CD4-positive, CD25-positive, alpha-beta regulatory T cell (primary cell): ENCODE measurements at places on chromosomes 13 and 19. TPM values are rescaled to one million over a fixed set of nuclear protein-coding genes. Genes with fewer than 3 reads are reported as not detected.

DNA sequence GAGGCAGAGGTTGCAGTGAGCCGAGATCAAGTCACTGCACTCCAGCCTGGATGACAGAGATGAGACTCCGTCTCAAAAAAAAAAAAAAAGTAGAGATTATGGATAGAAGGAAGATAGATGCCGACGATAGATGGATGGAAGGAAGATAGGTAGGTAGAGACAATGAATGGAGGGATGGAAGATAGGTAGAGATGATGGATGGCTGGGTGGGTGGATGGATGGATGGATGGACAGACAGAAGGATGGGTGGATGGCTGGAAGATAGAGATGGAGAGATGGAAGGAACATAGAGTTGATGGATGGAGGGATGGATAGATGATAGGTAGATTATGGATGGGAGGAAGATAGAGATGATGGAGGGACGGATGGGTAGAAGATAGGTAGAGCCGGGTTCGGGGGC, 18.5 kb upstream of the USE1 start:
- DNase-seq = no peak

DNA sequence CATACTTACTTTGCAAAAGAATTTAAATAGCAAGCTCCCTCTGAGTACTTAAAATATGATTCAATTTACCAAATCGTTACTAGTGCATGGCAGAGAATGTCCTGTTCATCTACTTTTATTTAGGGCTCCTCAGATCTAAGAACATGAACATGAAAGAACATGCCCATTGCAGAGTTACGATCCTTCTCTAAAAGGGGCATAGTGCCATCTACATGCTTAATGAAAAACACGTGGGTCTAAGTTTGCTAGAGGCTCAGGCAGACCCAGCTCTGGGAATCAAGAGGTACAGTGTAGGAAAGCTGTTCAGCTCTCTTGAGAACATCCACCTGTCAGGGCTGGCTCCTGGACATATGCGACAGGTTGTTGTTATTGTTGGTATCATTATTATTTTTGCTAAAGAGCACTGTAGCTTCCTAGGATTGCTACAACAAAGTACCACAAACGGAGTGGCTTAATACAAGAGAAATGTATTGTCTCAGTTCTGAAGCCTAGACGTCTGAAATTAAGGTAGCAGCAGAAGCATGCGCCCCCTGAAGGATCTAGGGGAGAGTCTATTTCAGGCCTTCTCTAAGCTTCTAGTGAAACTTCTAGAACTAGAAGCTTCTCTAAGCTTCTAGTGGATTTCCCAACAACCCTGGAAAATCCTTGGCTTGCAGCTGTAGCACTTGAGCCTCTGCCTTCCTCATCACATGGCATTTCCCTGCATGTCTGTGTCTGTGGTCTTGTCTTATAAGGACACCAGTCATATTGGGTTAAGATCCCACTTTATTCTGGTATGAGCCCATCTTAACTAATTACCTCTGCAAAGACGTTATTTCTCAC, 133.9 kb downstream of the DCT start:
- no peak for DNase-seq

- DNase-seq = no peak
These were observed 5.4 kb downstream of the UCHL3 start for GRCh38 chr13:75554981-75555380.

GRCh38 chr19:7636691-7637373, at the start of gene STXBP2:
Gene STXBP2 (plus strand): TSS chr19:7637110. CDS start chr19:7637150, 40 bp downstream.
- peak; percentile 92 for DNase-seq

The SIGLEC11 gene
- not detected for total RNA-seq

The CEACAM20 gene
- not detected for total RNA-seq
